ENCODE measurements at places on chromosomes 7 and 10. TPM values are rescaled to one million over a fixed set of nuclear protein-coding genes. Genes with fewer than 3 reads are reported as not detected.

GRCh38 chr7:157003756-157004520 is 6.5 kb downstream of the MNX1 start:
- DNase-seq, result no peak
- H3K27me3 ChIP-seq, result peaks cover 72% of the 10 kb centered on the region
- no peak overlapping the region for H3K27ac ChIP-seq
- peaks cover 8% of the 10 kb centered on the region for H3K36me3 ChIP-seq
- H3K4me3 ChIP-seq, result no peak overlapping the region
- H3K4me1 ChIP-seq, result peaks cover 52% of the 10 kb centered on the region

DNA sequence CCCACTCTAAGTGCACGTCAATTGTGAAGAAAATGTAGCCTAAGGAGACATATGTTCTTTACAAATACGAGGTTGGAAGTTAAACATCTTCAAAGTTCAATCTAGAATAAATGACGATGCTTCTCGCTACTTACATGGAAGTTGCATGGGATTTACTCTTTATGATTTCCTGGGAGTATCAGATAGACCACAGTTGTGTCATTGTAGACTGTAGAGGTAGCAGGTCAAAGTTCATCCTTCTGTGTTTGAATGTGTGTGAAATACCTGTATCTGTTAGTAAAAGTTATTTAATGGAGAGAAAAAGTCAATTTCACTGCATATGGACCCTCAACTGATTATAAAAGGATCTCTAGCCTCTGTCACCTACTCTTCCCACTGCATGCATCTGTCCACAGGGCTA is 112.6 kb downstream of the C1GALT1 start:
- no peaks in the 10 kb centered on the region for H3K4me1 ChIP-seq
- H3K36me3 ChIP-seq, result no peaks in the 10 kb centered on the region
- no peaks in the 10 kb centered on the region for H3K27me3 ChIP-seq
- DNase-seq, result no peak
- no peak overlapping the region for H3K4me3 ChIP-seq
- no peak overlapping the region for H3K27ac ChIP-seq

DNA sequence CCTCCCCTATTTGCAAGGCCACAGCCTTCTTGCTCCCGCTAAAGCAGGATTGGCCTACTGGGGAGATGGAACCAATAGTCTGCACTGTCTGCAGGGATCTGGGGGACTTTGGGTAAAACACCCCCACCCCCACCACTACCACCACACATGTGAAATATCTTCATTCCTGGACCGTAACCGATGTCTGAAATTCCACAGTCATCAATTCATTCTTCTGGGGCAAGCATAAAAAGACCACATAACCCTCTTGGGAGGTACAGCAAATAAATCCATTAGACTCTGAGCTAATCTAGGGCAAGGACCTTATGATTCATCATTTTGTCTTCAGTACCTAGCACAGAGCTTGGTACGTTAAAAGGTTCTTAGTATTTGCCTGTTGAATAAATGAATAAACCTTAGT is 307.8 kb downstream of the GPAM start:
- H3K27me3 ChIP-seq, result peaks cover 7% of the 10 kb centered on the region
- DNase-seq, result no peak
- no peak overlapping the region for H3K4me3 ChIP-seq
- peaks cover 1% of the 10 kb centered on the region for H3K4me1 ChIP-seq
- H3K27ac ChIP-seq, result no peak overlapping the region

DNA sequence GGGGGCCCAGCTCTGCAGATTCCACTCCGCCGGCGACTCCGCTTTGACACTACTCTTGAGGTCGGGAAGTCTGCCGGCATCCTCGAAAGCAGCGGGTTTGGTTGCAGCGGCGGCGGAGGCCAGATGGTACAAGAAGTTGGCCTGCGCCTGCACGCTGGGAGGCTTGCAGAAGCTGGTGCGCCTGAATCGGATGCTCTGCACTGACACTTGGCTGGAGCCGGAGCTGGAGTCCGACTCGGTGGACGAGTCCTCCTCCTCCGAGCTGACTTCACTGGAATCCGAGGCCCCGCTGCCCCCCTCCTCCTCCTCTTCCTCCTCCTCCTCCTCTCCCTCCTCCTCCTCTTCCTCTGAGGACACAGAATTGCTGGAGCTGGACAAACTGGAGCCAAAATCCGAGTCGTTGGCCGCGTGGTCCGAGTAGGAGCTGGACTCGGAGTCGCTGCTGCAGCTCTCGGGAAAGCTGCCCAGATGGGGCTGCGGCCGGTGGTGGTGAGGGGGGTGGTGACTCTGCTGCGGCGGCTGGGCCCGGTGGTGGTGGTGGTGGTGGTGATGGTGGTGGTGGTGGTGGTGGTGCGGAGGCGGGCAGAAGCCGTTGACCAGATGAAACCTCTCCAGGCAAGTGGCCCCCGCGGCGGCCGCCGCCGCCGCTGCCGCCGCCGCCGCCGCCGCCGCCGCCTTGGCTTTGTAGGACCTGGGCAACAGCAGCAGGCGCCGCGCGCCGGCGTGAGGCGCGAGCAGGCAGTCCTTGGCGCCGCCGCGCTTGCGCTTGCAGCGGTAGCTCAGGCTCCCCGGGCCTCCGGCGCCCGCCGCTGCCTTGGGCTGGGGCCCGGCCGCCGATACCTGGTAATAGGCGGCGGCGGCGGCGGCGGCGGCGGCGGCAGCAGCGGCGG is 9.0 kb downstream of the SKIDA1 start:
- peaks cover 37% of the 10 kb centered on the region for H3K4me1 ChIP-seq
- no peaks in the 10 kb centered on the region for H3K36me3 ChIP-seq
- DNase-seq, result peak; percentile 46
- H3K27me3 ChIP-seq, result peaks cover 54% of the 10 kb centered on the region
- peak overlapping the region; percentile 79 for H3K4me3 ChIP-seq

- no peak overlapping the region for H3K27ac ChIP-seq
- no peak overlapping the region for H3K4me3 ChIP-seq
- peaks cover 8% of the 10 kb centered on the region for H3K4me1 ChIP-seq
- DNase-seq, result no peak
These were observed 16.5 kb downstream of the WDR86 start for GRCh38 chr7:151393031-151393977.

GRCh38 chr10:62050346-62050892 is 148.9 kb downstream of the ARID5B start:
- H3K27me3 ChIP-seq, result no peaks in the 10 kb centered on the region
- H3K36me3 ChIP-seq, result peaks cover 6% of the 10 kb centered on the region
- H3K27ac ChIP-seq, result peak overlapping the region; percentile 97
- peak overlapping the region; percentile 23 for H3K4me3 ChIP-seq

DNA sequence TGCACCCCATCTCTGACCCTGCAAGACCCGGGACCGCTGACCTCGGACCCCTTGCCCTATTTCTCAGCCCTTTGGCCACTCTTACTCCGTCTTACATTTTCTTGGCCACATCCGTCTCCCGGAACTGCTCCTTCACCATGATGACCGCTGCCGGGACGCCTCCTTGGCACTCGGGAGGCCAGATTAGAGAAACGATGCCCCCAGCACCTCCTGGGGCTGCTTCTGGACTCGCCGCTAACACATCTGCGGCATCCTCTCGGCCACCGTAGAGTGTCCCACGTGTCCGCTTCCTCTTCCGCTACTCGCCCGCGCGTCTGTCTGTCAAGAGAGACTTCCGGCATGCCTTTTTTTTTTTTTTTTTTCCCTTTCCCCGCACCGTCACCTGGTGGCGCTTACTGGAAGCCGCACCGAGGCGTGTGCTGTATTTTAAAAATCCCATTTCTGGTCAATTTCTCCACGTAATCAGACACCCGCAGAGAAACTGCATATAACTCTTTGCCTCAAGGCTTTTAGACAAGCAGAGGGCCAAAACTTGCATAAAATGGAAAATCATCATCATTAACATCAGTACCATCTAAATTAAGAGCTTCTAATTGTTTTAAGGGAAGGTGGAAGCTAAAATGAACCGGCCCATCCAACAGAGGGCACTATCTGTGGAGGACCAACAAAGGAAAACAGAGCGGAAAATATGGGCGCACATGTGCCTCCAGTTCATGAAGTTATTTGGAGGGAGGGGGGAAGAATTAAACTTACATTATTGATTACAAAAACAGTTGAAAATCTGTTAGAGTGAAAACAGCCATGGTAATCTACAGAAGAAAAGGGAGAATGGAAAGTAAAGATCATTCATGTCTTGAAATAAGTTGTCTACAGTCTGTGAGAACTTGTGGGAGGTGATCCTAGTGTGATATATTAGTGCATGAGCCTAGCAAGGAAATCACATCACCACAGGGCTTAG is at the start of gene POLR3A:
TSS of gene POLR3A (minus strand) at position 247 of the 958 bp plus-strand sequence. CDS start at position 139, 108 bp downstream.
- peak; percentile 95 for DNase-seq
- no peaks in the 10 kb centered on the region for H3K27me3 ChIP-seq
- H3K36me3 ChIP-seq, result peaks cover 12% of the 10 kb centered on the region
- peak within 1 kb of the TSS; percentile 94 for H3K27ac ChIP-seq
- H3K4me1 ChIP-seq, result peaks cover 34% of the 10 kb centered on the region
- peak within 1 kb of the TSS; percentile 99 for H3K4me3 ChIP-seq

GRCh38 chr10:119644994-119645393 is 6.2 kb upstream of the BAG3 start:
- H3K4me3 ChIP-seq, result no peak overlapping the region
- no peak overlapping the region for H3K27ac ChIP-seq
- H3K36me3 ChIP-seq, result peaks cover 3% of the 10 kb centered on the region

- peaks cover 19% of the 10 kb centered on the region for H3K36me3 ChIP-seq
- DNase-seq, result no peak
- peak overlapping the region; percentile 88 for H3K27ac ChIP-seq
- no peaks in the 10 kb centered on the region for H3K27me3 ChIP-seq
These were observed 21.2 kb downstream of the GLCCI1 start for GRCh38 chr7:7989616-7990440.

DNA sequence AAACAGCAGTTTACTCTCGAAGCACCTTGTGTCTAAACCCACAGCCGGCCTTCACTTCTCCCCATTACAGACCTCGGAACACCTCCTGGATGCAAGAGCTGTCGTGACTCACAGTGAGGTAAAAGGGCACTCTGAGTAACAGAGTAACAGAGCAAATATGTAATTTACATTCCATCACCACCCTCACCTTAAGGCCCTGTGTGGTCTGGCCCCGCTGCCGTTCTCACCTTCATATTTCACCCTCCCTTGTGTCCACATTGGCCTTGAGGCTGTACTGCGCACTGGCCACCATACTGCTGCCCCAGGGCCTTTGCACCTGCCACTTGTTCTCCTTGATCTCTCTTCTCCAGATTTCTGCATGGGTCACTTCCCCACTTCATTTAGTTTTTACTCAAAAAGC is 12.6 kb downstream of the FFAR4 start:
- DNase-seq, result no peak
- no peak overlapping the region for H3K27ac ChIP-seq
- H3K4me3 ChIP-seq, result no peak overlapping the region
- no peaks in the 10 kb centered on the region for H3K36me3 ChIP-seq

DNA sequence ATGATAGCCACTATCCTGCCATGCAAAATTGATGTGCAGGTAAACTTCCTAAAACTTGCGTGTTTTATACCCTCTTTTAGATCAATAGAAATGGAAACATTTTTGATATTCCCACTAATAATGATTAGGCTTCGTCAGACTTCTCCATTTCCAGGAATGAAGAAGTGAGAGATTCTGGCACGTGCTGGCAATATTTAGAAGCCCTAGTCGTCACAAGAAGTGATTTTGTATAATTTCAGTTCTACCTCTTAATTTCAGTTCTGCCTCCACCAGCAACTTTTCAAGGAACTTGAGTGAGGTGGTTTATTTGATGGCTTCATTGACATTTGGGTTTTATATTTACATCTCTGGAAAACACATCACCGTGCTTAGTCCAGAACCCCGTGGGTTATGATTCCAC is 61.9 kb downstream of the MRC1 start:
- no peak for DNase-seq
- H3K4me3 ChIP-seq, result no peak overlapping the region
- no peaks in the 10 kb centered on the region for H3K4me1 ChIP-seq
- peaks cover 4% of the 10 kb centered on the region for H3K27me3 ChIP-seq
- H3K36me3 ChIP-seq, result no peaks in the 10 kb centered on the region
- no peak overlapping the region for H3K27ac ChIP-seq

GRCh38 chr10:6711408-6711841 is 131.3 kb upstream of the PRKCQ start:
- H3K36me3 ChIP-seq, result peaks cover 5% of the 10 kb centered on the region
- H3K4me3 ChIP-seq, result no peak overlapping the region
- peaks cover 27% of the 10 kb centered on the region for H3K27me3 ChIP-seq
- peaks cover 8% of the 10 kb centered on the region for H3K4me1 ChIP-seq
- no peak for DNase-seq
- H3K27ac ChIP-seq, result no peak overlapping the region

GRCh38 chr7:46072722-46073121 is 151.7 kb upstream of the IGFBP3 start:
- H3K36me3 ChIP-seq, result peaks cover 2% of the 10 kb centered on the region
- no peak overlapping the region for H3K27ac ChIP-seq
- H3K27me3 ChIP-seq, result peaks cover 2% of the 10 kb centered on the region
- DNase-seq, result no peak
- no peaks in the 10 kb centered on the region for H3K4me1 ChIP-seq
- H3K4me3 ChIP-seq, result no peak overlapping the region

GRCh38 chr10:83819609-83820008 is 319.7 kb upstream of the GHITM start:
- H3K4me1 ChIP-seq, result no peaks in the 10 kb centered on the region
- H3K36me3 ChIP-seq, result no peaks in the 10 kb centered on the region
- no peak overlapping the region for H3K4me3 ChIP-seq
- no peak for DNase-seq
- H3K27ac ChIP-seq, result no peak overlapping the region
- H3K27me3 ChIP-seq, result peaks cover 2% of the 10 kb centered on the region

- H3K36me3 ChIP-seq, result no peaks in the 10 kb centered on the region
- peak overlapping the region; percentile 99 for H3K27ac ChIP-seq
- peak overlapping the region; percentile 49 for H3K4me3 ChIP-seq
- peaks cover 92% of the 10 kb centered on the region for H3K4me1 ChIP-seq
- DNase-seq, result peak; percentile 37
- H3K27me3 ChIP-seq, result no peaks in the 10 kb centered on the region
These were observed 53.6 kb upstream of the AOAH start for GRCh38 chr7:36777855-36778254.

- no peak overlapping the region for H3K27ac ChIP-seq
- peaks cover 4% of the 10 kb centered on the region for H3K4me1 ChIP-seq
- no peak overlapping the region for H3K4me3 ChIP-seq
These were observed 21.2 kb downstream of the MBL2 start for GRCh38 chr10:52751337-52751736.

- H3K27ac ChIP-seq, result peak overlapping the region; percentile 22
- peaks cover 6% of the 10 kb centered on the region for H3K4me1 ChIP-seq
- no peak for DNase-seq
- no peaks in the 10 kb centered on the region for H3K36me3 ChIP-seq
- peaks cover 36% of the 10 kb centered on the region for H3K27me3 ChIP-seq
These were observed 32.3 kb upstream of the WDFY4 start for GRCh38 chr10:48652344-48652743.

GRCh38 chr7:128271942-128272481 is 30.9 kb downstream of the LEP start:
- H3K27me3 ChIP-seq, result peaks cover 30% of the 10 kb centered on the region
- no peak overlapping the region for H3K4me3 ChIP-seq
- DNase-seq, result no peak
- no peak overlapping the region for H3K27ac ChIP-seq
- H3K4me1 ChIP-seq, result peaks cover 3% of the 10 kb centered on the region

DNA sequence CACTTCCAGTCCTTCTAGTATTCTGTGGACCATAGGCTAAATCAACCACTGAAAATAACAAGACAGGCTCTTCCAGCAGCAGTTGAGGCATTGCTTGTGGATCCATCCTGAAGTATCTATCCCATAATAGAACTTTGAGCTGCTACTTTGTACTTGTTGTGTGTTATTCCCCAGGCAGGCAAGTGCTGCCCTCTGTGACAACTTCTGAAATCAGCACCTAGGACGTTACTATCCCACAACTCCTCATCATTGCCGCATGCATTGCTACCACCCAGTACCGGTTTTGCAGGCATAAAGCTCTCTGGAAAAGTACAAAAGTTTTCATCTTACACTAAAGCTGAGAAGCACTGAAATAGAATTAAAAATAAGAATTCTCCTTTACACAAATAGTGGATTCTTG is 145.3 kb downstream of the HTR7 start:
- no peak for DNase-seq
- no peaks in the 10 kb centered on the region for H3K4me1 ChIP-seq
- no peak overlapping the region for H3K4me3 ChIP-seq

IDI2 gene
- polyA plus RNA-seq, result not detected

TCAF2 gene
- 9.2 TPM for polyA plus RNA-seq

LIPN gene
- polyA plus RNA-seq, result not detected

Data from naive thymus-derived CD8-positive, alpha-beta T cell (primary cell).